Osteocyte (in vitro differentiated cells): ENCODE measurements at places on chromosomes 16 and 17.

DNA sequence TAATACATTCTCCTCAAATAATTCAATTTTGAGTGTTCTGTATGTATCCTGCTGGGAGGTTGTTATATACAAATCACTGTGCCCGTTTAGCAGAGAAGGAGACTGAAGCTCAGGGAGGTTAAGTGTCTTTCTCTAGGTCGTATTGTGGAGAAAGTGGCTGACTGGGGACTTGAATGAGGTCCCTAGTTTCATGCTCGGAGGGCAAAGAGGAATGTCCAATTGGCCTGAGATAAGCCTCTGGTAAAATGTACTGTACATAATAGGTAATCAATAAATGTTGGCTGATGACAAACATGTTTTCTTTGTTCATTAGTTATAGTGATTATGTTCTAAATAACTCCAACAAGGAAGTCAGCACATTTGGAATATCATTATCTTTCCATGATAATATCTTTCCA, 442.6 kb downstream of the UTP18 start:
- DNase-seq = no peak

- DNase-seq = no peak
Measured at GRCh38 chr16:28309811-28310311, 17.5 kb downstream of the SBK1 start.

DNA sequence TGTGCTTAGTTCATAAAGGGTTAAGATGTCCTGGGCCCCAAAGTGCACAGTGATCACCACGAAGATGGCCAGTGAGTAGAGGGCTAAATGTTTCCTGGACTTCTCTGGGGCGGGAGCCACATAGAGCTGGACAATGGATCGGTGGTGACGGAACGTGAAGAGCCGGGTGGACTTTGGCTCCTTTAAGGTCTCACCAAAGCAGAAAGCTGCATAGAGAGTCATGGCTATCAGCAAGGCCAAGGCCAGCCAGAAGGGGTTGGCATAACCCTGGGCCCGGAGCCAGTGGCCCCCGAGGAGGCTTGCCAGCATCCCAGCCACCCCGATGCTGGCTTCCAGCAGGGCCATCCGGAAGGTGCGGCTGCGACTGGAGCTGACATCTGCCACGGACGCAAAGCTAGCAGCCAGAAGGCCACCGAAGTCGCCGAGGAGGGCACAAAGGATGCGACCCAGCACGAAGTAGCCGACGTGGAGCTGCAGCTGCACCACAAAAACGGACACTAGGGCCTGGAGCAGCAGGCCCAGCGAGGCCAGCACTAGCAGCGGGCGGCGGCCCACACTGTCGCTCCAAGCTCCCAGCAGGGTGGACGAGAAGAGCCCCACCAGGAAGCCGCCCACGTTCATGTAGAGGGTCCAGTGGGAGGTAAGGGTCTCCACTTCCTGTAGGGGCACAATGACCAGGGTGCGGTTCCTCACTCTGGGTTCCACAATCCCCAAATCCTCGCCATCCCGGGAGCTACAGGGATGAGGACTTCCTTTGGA, 1.0 kb downstream of the SLC46A1 start:
- DNase-seq = no peak

GRCh38 chr16:12612598-12613101, 191.0 kb downstream of the CPPED1 start:
- DNase-seq = no peak

- no peak for DNase-seq
Measured at GRCh38 chr17:62802561-62803205, 5.4 kb downstream of the MARCHF10 start.

DNA sequence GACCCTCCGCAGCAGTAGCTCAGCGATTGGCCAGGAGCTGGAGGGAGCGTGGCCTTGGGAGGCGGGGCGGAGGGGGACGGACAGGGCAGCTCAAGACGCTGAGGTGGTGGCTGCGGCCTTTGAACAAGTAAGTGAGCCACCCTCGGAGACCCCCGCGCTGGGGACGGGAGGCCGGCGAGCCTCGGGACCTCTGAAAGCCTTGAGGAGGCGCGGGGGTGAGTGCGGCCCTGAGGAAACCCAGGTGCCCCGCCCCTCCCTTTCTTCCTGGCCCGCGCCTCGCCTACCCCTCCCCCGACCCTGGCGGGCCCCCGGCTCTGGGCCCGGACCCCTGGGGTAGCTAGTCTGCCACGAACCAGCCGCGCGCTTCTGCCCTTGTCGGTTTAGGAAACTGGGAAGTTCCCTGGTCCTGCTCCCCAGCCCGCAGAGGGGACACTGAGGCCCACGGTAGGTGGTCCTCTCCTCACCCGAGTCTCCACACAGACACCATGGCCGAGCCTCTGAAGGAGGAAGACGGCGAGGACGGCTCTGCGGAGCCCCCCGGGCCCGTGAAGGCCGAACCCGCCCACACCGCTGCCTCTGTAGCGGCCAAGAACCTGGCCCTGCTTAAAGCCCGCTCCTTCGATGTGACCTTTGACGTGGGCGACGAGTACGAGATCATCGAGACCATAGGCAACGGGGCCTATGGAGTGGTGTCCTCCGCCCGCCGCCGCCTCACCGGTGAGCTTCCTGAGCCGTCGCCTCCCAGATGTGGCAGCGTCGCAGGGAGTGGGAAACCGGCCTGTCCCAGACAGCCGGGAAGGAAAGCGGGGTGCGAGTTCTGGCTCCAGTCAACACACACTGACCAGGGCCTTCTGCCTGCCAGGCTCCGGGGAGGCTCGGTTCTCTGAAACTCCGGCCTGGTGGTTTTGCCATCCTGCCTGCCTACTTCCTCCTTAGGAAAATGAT, at the start of gene MAPK7:
Gene MAPK7 (plus strand): TSS at position 83 of the 945 bp plus-strand sequence. CDS start 403 bp downstream, at position 486.
- DNase-seq = no peak

DNA sequence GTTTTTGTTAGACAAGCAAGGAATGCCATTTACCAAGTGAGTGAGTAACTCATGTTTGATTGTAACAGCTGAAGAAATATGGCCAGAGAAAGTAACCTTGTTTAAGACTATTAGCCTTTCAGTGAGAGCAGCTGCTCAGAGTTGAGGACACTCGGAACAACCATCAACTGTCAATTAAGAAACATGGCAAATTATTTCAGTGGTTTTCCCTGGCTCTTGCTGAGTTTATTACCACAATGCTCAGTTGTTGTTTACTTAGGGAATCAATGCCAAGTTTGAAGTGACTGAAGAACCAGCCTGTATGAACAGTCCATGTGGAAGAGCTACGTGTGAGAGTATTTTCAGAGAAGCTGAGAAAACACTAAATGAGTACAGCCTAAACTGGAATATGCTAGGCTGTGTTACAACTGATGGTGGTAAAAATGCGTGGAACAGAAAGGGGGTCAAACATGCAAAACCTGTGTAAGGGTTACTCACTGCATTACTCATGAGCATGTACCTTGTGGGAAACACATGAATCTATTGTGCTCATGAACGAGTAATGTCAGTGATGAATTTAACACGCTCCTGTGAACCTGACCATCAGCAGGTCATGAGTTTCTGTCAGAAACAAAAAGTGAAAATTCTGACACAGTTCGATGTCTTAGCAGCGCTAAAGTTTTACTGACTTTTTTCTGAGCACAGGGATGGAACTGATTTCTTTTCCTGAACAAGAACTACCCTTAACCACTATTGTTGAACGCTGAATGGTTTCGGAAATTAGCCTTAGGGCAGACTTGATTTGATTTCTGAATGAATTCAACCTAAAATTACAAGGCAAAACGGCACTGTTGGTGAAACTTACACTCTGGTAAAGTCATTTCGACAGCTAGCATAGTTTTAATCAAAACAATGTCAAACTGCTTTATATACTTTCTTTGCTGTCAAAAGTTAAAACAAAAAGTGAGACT, 33.5 kb downstream of the GNA13 start:
- DNase-seq = no peak

DNA sequence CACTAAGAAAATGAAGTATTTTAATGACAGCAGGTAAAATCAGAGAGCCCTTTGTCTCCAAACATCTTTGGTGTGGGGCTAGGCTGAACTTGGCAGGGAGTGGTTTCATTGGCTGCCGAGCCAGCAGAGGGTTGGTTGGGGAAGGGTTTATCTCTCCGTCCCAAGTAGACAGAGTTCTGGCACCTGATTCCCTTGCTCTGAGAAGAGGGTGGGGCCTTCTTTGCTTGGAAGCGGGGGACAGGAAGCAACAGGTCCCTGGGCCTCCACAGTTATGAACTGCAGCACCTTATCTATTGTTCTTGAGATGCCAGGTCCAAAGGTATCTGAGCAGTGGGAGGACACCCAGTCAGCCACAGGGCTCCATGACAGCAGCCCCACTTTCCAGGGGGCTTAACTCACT, 12.3 kb upstream of the CDH1 start:
- no peak for DNase-seq

DNA sequence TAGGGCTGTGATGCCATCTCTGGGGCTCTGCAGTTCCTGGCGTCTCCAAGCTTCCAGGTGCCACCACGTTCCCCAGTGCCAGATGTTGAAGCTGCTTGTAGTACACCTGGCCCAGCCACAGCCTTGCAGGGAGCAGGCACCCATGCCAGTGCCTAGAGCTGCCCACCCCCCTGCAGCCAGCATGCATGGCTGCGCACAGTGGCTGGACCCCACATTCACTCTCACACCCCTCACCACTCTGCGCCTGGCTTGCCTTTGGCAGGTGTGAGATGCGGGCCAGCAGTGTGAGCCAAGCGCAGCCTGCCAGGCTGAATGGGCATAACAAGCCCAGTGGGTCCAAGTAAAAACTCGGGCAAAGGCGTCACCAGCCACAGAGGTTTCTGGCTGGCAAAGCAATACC, 75.4 kb upstream of the CHMP6 start:
- no peak for DNase-seq

- no peak for DNase-seq
Measured at GRCh38 chr17:3886776-3887175, 6.1 kb downstream of the CAMKK1 start.

DNA sequence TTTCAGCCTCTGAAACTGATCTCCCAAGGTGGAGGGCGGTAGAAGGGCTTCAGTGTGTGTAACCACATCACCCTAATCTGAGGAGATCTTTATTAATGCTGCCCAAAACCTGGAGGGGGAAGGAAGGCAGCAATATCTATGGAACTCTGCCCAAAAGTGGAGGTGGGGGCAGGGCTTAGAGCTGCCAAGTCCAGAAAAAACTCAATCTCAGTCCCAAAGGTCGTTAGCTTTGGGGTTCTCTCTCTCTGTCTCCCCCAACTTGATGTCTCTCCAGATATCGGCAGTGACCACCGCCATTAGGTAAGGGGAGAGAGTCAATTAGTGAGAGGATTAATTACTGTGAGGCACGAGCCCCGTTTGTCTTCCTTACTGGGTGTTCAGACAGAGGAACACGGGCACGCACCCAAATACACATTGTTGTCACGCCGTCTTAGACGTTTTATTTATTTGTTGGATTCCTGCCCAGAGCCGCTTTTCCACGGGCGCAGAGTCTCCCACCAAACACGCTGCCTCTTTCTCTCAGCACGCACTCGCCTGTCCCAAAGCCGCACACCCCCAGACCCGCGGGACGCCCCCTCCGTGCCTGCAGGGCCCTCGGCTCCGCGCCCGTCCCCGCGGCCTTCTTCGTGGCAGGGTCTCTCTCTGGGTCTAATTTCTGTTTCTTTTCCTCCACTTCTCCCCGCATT, 5.4 kb upstream of the LHX1 start:
- DNase-seq = no peak

DNA sequence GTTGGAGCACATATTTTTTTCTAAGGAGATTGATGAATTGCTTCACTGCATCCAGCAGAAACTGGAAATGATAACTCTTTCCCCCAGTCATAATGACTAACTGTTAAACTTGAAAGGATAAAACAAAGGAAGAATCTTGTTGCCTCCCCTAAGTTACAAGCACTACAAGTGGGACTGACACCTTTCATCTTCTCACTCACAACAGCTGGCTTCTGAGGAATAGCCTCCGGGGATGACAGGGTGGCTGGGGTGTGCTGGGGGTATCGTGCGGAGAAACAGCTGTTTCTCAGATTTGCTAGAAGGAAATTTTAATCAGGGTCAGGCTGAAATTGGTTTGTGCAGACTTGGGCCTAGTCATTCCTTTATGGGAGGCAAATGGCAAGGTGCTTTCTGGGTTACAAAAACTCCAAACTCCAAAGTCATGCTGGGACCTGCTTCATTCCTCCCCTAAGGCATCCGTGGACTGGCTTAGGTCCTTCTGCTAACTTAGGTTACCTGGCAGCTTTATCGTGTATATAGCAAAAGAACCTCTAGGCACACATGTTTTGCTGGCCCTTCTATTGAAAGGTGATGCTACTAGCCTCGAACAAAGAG, 557.2 kb downstream of the TOX3 start:
- no peak for DNase-seq

DNA sequence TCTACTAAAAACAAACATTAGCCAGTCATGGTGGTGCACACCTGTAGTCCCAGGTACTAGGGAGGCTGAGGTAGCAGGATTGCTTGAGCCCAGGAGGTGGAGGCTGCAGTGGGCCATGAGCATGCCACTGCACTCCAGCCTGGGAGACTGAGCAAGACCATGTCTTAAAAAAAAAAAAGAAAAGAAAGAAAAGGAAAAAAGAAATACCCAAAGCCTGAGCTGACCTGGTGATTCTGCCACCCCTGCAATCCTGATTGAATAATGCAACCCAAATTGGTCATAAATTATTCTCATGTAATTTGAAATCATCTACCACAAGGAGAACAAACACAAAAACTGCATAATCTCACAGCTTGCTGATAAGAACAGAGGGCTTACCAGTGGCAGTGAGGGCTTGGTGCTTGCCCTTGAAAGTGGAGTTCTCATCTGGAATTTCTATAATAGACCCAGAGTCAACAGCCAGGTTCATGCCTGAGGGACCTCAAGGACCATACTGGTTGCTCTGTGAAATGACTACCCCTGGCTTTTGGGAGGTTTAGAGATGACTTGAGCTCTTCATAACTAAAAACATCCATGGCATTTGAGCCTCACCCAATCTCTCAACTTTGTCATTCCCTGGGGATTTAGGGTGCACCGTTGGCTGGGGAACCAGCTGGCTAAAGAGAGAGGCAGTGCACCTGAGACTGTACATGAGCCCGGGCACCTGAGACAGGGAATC, 35.4 kb upstream of the TMC5 start:
- no peak for DNase-seq

DNA sequence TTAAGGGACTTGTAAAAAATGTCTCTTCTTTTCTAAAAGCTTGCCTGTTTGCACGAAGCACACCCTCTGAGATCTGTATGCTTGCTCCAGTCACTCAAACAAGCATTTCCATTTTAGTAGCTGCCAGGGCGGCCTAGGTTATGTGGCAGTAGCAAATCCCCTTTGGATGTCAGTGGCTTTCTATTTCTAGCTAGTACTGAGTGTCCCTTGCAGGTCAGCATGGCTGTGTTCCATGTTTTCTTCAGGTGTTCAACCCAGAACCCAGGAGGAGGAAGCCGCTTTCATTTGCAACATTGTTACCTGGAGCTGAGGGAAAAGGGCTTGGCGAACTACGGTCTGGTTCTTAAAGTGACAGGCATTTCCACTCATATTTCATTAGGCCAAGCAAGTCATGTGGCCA, 36.4 kb downstream of the FOXL1 start:
- DNase-seq = no peak

GRCh38 chr16:10256784-10257641, 74.8 kb upstream of the GRIN2A start:
- DNase-seq = no peak

DNA sequence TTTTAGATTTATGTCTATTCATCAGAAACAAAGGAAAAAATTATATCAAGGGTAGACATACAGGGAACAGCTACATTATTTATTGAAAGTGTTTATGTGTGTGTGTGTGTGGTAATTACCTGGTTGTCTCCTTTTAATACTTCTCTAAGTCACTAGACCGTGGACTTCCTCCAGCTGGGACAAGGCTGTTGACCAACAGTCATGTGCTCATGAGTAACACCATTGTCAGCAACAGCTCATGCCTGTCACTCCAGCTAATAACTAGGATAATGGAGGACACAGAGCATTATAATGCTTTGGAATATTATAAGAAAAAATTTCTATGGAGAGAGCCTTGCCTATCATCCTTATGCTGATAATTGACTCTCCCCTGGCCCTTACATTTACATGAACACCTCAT, 125.3 kb upstream of the SALL1 start:
- no peak for DNase-seq

- no peak for DNase-seq
Measured at GRCh38 chr17:81324851-81325713, 30.0 kb upstream of the SLC38A10 start.
